ENCODE measurements at places on chromosomes 12 and 14.

GRCh38 chr12:70402597-70402996 is 36.5 kb downstream of the KCNMB4 start:
- DNase-seq, result no peak

- DNase-seq, result no peak
Observed at GRCh38 chr14:54692284-54692772, 125.4 kb downstream of the SAMD4A start.

DNA sequence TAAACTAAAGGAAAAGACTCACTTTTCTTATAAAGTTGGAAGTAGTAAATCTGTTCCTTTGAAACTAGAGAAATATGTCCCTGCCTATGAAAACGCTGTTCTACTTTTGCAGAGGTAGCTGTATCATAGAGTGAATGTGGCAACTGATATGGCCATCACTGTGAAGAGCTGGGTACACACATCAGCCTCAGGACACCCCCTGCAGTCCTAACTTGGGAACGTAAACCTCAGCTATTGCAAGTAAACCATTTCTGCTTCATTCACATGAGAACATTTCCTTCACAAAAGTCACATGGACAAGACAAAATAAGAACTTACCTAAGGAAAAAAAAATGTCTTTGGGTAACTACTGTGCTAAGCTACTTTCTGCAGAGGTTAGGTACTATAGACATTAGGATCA is 233.3 kb upstream of the PPFIA2 start:
- DNase-seq, result no peak

GRCh38 chr12:65615118-65615517 is 209.2 kb upstream of the HMGA2 start:
- DNase-seq, result no peak

DNA sequence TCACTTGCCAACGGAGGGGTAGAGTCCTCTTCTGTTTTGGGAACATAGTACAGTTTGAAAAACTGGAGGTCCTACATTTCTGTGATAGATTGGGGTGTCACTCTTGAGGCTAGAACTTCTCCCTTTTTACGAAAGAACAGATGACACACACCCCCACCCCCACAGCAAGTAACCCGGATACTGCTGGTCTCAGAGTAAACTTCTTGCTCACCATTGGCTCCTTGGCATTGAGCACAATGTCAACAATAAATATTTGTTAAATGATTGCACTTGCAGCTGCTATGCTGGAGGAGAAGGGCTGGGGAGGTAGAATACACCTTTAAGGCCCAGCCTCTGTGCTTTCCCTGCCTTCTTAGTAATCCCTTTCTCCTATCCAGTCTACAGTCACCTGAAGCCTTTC is 149.8 kb downstream of the TGFB3 start:
- no peak for DNase-seq

- DNase-seq, result no peak
Observed at GRCh38 chr14:38420048-38420447, 164.2 kb upstream of the CLEC14A start.

DNA sequence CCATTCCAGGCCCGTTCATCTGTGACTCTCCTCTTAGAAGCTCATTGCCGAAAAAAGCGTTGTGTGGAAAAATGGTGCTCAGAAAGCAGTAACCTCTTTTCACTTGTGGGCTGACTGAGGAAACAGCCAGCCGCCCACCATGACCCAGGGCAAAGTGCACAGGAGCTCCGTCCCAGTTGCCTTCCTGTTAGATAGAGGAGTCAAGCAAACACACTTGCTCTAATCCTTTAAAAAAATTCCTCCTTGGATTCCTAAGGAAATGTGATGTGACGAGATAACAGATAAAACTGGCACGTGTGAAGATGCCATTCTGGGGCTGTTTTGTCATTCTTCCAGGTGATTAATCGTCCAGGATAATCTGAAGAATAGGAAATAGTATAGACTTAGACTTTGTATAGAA is 396.8 kb upstream of the DDHD1 start:
- DNase-seq, result peak; percentile 19

- no peak for DNase-seq
Observed at GRCh38 chr14:70422538-70422937, 5.6 kb upstream of the SYNJ2BP start.

GRCh38 chr12:104756901-104757300 is 201.2 kb downstream of the SLC41A2 start:
- no peak for DNase-seq

DNA sequence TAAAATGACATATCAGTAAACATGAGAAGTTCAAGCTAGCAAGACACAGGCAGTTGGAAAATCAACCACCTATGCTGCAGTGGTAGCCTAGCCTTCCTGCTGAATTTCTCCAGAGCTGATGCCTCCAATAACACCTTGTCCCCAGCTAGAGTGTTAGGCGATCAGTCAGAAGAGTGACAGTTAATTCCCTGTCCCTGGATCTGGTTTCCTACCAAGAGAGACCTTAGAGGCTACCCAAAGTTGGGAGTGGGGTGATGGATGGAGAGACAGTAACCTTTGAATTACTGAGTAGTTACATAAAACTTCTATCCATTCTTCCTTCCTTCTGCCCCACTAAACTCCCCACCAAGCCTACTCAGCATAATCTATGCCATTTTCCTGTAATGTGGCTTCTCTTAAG is 1.9 kb upstream of the ANO2 start:
- DNase-seq, result no peak

GRCh38 chr14:102500713-102501112 is 8.9 kb downstream of the ANKRD9 start:
- no peak for DNase-seq

GRCh38 chr14:69901113-69901951 is 22.1 kb downstream of the SMOC1 start:
- peak; percentile 25 for DNase-seq

DNA sequence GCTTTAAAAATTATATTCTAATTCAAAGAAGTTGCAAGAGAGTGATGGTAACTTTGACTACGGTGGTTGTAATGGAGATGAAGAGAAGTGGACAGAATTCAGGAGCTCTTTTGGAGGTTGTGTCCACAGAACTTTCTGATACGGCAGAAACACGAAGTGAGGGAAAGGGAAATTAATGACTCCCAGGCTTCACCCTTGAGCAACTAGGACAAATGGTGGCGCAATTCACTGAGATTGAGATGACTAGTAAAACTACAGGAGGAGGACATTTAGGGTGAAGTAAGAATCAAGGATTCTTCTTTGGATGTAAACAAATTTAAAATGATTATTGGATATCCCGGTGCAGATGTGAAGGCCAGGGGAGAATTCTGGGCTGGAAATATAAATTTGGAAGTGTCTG is 212.6 kb downstream of the PTPRO start:
- DNase-seq, result no peak

- no peak for DNase-seq
Observed at GRCh38 chr12:115672086-115672485, 605.4 kb downstream of the MED13L start.

- no peak for DNase-seq
Observed at GRCh38 chr12:59548930-59549329, 46.9 kb upstream of the SLC16A7 start.

GRCh38 chr14:77271113-77271710 is at the start of gene NGB:
Gene NGB, minus strand, starts transcription at chr14:77271206. Its CDS starts 269 bp downstream, at chr14:77270937.
- DNase-seq, result no peak

GRCh38 chr12:104928036-104928745 is 29.9 kb downstream of the SLC41A2 start:
- no peak for DNase-seq

DNA sequence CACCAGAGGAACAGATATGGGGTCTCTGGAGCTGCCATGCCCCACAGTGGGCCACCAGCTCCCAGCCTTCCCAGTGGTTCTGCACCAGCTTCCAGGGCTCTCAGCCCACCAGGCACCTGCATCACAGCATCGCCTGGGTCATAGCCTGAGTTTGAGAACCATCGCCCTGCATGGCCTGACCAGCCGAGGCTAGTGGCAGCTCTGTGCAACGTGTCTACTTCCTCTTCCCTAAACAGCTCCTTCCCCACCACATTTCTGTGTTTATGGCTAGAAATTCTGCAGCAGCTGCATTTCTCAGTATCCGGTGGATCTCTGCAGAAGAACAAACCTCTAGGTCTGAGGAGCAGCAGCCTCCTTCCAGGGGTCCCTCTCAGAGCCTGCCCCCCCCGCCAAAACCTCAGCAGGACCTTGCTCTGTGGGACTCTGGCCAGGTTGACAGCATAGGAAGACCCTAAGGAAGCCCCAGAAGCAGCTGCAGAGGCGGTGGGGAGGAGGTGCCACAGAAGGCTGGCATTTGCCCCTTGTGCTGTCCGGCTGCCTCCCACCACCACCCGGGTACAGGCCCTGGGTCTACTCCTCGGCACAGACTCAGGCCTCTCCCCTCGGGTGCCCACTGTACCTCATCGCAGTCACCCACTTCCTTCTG is 47.7 kb downstream of the PSMA6 start:
- DNase-seq, result peak; percentile 45
